Osteocyte (in vitro differentiated cells): ENCODE measurements at places on chromosomes 2 and 18. TPM values are rescaled to one million over a fixed set of nuclear protein-coding genes. Genes with fewer than 3 reads are reported as not detected.

The CWC22 gene
- total RNA-seq, result 19.4 and 20.1 TPM in 2 replicates

The LYPD1 gene
- 0.18 and 0.19 TPM in 2 replicates for total RNA-seq

The CCL20 gene
- not detected in 2 replicates for total RNA-seq

The MFF gene
- 83.4 and 87.2 TPM in 2 replicates for total RNA-seq
